ENCODE measurements at places on chromosomes 7 and 10.
A peak's percentile ranks its signal among the peaks of the same experiment; 100 is the strongest.

DNA sequence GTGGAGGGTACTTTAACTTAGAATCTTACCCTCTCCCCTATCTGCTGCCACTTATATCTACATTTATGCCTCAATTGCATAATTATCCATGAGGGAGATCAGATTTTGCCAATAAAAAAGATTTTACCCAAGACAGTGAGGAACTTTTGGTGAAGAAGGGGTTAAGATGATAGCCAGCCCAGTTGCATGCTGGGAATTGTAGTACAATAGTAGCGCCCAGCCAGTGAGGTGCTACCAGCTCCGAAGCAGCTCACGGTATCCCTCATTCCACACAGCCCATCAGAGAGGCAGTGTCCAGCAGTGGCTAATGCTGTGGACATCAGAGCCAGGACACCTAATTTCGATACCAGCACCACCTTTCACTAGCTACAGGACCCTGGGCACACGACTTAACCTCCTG is 5.9 kb upstream of the LGI1 start:
- DNase-seq: peak; percentile 11

DNA sequence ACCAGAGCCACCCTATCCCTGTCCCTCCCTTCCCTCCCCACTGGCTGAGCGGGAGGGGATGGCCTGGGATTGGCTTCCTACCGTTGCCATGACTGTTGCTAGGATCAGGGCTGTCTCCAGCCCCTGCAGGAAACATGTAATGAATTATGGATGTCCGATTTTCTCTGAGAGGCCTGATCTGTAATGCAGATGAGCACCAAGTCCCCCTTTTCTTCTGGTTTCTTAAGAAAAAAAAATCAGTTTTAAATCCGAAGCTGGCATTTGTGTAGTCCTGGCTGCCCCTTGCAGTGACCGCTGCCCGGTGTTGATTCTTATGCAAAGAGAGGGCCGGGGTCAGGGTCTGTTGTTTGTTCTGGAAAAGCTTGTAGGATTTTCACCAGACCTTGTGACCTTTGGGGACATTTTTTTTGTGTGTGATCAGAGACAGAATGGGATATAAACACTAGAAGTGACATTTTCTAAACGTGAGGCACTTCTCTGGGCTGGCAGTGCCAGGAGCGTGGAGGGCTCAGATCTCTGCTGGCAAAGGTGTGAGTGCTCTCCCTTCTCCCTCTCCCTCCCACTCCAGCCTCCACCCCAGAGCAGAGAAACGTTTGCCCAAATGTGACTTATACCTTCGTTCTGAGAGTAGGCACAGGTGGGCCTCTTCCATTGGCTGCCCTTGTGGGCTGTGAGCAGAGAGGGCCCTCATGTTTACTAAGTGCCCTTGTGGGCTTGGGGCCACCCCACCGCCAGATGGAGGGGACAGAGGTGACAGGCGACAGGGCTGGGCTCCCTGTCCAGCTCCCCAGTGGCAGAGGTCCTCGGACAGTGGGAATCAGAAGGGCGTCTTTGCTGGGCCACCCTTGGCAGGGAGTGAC is 127.5 kb downstream of the DNAJB6 start:
- DNase-seq: no peak

GRCh38 chr10:124825702-124826101 is 24.1 kb downstream of the ABRAXAS2 start:
- no peak for DNase-seq

- DNase-seq: no peak
Measured at GRCh38 chr7:158239290-158239981, 348.2 kb downstream of the PTPRN2 start.

DNA sequence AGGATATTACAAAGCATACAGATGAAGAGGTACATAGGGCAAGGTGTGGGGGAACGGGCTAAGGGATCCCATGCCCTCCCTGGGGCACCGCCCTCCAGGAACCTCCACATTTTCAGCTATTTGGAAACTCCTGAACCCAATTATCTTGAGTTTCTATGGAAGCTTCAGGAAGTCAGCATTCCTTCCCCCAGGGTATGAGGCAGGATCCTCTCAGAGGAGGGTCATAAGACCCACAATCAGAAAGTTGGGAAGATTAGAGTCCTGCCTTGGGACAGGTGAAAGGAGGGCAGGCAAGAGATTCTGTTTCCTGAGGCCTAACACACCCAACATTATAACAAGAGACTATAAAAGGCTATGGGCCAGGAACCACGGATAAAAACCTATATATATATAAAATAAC is 98.0 kb downstream of the RALA start:
- no peak for DNase-seq

- DNase-seq: no peak
Measured at GRCh38 chr7:21422751-21423150, 5.1 kb upstream of the SP4 start.

GRCh38 chr10:49498425-49498824 is 40.5 kb downstream of the ERCC6 start:
- no peak for DNase-seq

DNA sequence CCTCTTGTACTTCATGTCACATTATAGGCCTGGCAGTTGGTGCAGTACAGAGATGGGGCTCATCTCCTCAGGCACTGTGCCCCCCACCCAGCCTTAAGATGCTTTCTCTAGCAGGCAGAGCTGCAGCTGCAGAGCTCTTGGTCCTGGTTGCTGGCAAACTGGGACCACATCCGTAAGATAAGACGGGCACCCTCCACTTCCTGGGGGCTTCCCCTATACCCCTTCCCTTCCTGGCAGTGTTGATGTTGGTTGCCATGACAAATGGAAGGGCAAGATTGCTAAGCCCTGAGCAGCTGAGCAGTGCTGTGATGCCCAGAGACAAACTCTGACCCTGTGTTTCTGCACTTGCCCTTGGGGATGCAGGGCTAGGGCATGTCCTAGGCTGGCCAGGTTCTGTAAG is 103.4 kb upstream of the ANLN start:
- no peak for DNase-seq

- DNase-seq: no peak
Measured at GRCh38 chr10:78471326-78471722, 437.7 kb downstream of the RPS24 start.

DNA sequence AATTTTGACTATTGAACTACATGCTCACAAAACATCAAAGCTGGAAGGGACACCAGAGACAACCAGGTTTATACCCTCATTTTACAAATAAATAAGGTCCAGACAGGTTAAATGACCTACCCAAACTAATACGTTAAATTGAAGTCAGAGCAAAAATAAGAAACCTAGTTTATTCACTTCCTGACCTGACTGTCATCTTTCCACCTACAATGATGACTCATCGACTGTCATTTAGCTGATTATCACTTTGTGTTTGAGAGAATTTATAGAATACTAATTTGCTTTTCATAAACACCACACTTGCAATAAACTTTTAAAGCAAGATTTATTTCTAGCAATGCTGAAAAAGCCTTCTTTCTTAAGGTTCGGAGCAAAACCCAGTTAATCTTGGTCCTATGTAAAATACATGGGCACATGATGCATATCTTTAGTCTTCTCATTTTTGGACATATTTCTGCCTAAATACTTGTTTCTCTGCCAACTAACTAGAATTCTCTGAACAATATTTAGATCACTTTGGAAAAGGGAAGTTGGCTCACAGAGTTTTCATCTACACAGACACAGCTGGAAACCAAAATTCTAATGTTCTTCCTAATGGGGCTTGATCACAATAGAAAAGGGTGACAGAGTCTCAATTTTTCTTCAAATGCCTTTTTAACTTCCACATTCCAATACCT is 16.7 kb upstream of the LRRN3 start:
- no peak for DNase-seq

DNA sequence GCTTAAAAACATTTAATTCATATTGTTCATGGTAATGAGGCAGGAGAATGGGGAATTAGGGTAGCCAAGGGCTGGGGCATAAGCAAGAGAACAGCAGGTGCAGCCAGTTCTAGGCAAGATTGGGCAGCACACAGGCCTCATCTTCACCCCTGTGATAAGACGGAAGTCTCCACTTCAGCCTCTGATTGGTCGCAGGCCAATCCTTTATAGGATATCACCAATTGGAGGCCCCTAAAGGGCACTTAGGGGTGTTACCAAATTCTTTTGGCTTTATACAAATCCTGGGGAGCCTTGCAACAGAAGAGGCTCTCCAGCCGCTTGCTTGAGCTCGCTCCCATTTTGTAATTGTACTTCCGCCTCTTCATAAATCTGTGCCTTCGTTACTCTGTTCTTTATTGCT is 231.1 kb downstream of the REEP3 start:
- DNase-seq: no peak

- no peak for DNase-seq
Measured at GRCh38 chr7:98250789-98251188, 1.2 kb downstream of the TECPR1 start.

DNA sequence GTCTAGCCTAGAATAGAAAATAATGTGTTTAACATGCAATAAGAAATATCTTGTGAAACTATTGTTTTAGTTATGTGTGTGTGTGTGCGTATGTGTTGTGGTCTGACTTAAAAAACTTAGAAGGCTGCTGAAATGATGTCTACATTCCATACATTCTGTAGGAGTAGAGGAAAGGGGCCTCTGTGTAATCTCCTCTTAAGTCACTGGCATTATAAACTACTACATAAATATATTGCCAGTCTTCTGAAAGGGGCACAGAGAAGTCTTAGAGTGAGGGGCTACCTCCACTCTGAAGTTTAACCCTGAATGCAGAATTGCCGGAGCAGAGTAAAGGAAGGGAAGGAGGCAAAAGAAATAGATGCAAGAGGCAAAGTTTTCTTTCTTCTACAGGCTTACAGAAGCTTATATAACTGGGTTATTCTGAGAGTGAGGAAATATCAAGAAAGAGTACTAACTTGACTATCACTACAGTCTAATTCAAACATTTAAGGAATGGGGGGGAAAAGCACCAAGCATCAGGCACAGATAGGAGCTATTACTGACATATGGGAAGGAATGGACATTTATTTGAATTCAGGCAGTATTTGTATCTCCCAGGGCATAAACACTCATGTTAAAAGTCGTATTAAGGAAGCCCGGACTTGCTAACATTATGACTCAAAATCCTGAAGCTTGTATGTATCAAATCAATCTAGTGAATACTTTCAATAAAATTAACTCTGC is 75.7 kb downstream of the DNAJC1 start:
- DNase-seq: no peak

GRCh38 chr7:35430547-35431153 is 176.8 kb upstream of the TBX20 start:
- no peak for DNase-seq

DNA sequence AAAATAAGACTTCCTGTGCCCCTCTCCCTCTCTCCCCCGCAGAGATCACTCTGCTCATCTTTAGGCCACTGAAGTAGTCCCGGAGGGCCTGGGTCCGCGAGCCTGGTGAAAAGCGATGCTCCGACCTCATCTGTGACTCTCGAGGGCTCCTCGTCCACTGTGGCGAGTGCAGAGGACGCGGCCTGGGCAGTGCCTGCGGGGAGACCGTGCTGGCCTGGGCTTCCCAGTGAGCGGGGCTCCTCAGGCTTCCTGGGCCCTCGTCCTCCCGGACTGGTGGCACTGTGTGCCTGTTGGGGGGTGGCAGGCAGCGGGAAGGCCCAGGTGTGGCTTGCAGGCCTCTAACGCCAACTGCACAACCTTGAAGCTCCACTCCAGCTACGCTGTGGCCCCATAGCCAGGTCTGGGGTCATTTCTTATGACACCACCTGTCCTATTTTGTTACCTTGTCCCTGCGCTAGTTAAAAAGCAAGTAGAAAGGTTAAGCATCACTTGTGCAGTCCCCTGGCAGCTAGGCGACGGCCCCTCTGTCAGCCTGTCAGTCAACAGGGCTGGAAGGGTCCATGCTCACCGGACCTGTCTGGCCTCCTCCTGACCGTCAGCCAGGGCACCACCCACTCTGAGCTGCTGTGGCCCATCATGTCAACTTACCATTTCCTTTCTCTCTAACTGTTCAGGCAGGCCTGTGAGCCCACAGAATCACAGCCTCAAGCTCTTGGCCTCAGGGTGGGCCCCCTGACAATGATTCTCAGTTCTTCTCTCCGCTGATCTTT is 20.5 kb downstream of the MNX1 start:
- DNase-seq: no peak

DNA sequence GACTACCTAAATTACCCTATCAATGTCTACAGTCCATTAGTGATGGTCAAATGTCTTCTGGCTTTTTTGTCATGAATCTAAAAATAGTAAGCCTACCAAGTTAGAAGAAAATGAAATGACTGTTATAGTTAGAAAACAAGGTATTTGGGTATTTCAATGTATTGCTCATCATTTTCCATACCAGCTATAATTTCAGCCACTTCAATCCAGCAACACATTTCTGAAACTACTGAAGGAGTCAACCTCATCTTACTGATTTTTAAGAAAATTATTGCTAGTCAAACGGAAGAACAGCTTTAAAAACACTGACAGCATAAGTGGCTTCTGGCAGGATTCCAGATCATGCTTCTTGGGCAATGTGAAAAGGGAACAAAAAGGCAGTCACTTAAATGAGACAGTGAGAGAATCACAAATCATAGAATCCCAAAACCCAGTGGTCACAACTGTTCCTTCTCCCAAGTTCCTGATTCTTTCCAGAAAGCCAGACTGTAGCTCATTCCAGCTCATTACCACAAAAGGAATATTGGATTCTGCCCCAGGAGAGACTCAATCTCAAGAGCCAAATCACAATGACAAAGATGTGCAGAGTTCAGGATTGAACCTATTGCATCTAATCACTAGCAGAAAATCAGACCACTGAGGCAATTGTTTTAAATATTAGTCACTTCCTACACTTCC is 61.2 kb upstream of the LRRN3 start:
- no peak for DNase-seq

- no peak for DNase-seq
Measured at GRCh38 chr7:128915841-128916642, 5.5 kb upstream of the KCP start.

DNA sequence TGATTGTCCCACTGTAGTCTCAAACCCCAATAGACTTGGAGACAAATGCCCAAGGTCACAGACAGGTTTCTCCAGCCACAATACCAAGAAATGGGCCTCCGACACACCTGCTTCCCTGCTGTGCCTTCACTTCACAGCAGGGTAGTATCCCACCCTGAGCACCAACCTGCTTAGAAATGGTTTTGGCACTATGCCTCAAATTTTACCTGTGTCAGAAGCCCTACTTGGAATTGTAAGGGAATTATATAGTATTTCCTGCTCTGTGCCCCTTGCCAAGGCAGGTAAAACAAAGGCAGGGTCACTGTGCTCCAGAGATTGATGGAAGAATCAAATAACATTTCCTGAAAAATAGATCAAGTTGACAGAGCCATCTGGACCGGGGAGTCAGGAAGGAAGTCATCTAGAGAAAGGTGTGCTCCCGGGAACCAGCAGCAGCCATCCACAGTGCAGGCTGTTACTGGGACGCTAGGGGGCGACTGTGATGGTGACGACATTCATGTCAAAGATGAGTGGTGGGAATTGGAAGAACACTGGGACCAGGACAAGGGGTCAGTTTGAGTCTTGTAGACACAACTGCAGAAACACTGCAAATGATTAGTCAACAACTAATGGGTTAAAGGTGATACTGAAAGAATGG is 117.8 kb upstream of the AKR1E2 start:
- no peak for DNase-seq

All from nucleus accumbens (tissue), 56 donors.